ENCODE measurements at places on chromosomes 7 and 10.
A peak's percentile ranks its signal among the peaks of the same experiment; 100 is the strongest.

GRCh38 chr7:93442478-93443224 lies 131.9 kb downstream of the CALCR start:
- peak; percentile 47 for DNase-seq

GRCh38 chr7:46530081-46530750 lies 609.1 kb upstream of the IGFBP3 start:
- DNase-seq = no peak

GRCh38 chr7:50400114-50400513 lies 50.0 kb downstream of the FIGNL1 start:
- DNase-seq = no peak

GRCh38 chr7:98199131-98199530 lies 12.1 kb upstream of the BHLHA15 start:
- DNase-seq = no peak

- DNase-seq = no peak
Measured at GRCh38 chr10:70405037-70405824, 1.3 kb downstream of the EIF4EBP2 start.

DNA sequence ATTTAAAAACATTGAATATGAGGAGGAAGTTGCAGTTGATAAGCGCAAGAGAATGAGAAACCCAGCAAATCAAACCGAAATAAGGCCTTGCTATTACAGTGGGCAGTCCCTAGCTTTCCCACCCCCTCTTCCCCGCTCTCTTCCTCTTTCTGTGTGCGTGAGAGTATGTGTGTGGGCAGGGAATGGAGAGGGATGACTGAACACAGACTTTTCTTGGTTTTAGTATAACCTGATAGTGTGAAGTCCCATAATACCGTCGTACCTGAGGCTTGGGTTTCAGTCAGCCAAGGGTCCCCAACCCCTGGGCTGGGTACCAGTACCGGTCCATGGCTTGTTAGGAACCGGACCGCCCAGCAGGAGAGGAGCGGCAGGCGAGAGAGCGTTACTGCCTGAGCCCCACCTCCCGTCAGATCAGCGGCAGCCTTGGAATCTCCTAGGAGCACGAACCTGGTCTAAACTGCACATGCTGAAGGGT lies 255.3 kb downstream of the CELF2 start:
- DNase-seq = no peak

GRCh38 chr10:130799532-130799931 lies 512.0 kb downstream of the TCERG1L start:
- no peak for DNase-seq

- DNase-seq = no peak
Measured at GRCh38 chr10:103374263-103374662, 6.5 kb downstream of the TAF5 start.

DNA sequence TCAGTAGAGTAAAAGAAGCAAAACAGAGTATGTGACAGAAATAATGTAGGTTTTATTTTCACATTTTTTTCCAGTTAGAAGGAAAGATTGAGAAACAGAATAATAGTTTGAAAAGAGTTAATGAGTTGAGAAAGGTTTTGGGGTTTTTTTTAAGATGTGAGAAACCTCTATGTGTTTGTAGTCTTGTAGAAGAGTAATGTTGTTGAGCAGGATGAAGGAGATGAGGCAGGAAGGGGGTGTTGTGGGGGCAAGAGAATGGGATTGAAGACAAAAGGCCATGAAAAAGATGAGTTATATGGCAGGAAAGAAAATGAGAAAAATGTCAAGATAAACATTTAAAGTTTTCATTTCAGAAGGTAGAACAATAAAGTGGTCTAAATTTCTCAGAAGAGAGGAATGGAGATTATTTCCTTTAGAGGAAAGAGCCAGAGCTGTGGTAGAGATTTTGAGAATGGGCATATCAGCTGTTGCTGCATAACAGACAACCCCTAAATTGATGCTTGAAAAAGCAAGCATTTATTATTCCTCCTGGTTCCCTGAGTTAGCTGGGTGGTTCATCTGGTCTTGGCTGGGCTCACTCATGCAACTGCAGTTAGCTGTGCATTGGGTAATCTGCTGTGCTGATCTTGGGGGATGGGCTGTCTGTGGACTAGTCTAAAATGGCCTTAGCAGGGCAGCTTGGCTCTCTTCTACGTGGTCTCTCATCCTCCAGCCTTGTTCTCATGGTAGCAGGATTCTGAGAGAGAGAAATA lies 27.1 kb downstream of the PCGF5 start:
- no peak for DNase-seq

DNA sequence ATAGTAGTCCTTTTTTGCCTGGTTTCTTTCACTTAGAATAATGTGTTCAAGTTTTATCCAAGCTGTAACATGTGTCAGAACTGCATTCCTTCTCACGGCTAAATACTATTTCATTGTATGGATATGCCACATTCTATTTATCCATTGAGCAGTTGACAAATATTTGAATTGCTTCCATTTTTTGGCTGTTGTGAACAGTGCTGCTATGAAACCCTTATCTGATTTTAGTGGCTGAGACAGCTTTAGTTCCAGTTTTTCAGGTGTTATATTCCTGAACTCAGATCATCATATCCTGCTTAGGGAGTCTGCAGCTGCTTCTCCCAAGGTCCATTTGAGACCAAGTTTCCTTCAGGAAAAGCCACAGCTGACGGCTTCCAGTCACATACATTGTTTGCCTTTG lies 339.2 kb downstream of the GRID1 start:
- no peak for DNase-seq

- no peak for DNase-seq
Measured at GRCh38 chr7:17460665-17461064, 162.2 kb downstream of the AHR start.

GRCh38 chr7:43647673-43648472 lies 65.0 kb downstream of the STK17A start:
- DNase-seq = no peak

- no peak for DNase-seq
Measured at GRCh38 chr7:37578350-37578749, 105.2 kb upstream of the GPR141 start.

- no peak for DNase-seq
Measured at GRCh38 chr10:14336736-14337135, 6.0 kb upstream of the FRMD4A start.

- DNase-seq = peak; percentile 2
Measured at GRCh38 chr7:133253519-133253875, 619 bp downstream of the EXOC4 start.

DNA sequence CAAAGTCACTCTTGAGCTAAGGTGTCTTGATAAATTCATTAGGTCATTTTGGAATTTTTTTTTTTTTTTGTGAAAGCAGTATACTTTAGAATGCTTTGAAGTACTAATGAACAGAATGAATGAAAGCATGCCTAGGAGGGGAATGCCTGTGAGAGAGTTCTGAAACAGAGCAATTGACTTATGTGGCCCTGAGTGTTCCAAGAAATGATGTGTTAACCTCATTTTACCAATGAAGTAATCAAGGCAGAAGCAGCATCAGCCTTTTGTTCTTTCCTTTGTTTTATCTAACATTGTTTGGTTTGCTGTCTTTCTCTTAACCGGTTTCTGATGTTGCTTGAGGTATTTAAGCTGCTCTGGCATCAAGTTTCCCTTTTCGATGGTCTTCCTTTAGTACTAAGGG lies 154.6 kb upstream of the HGF start:
- no peak for DNase-seq

- DNase-seq = no peak
Measured at GRCh38 chr7:38112075-38112474, 66.0 kb upstream of the STARD3NL start.

DNA sequence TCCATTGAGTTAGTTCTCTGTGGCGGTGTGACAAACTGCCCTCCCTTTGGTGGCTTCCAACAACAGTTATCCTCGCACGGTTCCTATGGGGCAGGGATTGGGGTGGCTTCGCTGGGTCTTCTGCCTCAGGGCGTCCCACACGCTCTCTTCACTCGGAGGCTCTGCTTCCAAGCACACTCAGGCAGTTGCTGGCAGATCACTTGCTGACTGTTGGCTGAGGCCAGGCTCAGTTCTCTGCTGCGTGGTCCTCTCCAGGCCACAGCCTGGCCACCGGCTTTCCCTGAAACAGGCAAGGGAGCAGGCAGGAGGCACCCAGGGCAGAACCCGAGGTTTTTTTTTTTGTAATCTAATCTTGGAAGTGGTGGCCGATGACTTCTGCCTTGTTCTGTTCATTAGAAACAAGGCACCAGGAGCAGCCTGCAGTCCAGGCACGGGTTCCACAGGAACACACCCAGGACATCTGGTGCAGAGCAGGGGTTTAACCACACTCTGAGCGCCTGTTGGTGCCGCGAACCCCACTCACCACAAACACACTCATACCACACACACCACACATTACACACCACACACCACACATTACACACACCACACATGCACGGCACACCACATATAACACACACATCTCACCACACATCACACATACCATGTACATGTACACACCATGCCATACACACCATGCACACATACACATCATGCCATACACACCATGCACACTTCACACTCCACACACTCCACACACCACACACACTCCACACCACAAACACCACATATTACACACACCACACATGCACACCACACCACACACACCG lies 112.2 kb downstream of the PTPN20 start:
- DNase-seq = no peak

GRCh38 chr10:19531324-19531723 lies 284.9 kb upstream of the PLXDC2 start:
- no peak for DNase-seq

DNA sequence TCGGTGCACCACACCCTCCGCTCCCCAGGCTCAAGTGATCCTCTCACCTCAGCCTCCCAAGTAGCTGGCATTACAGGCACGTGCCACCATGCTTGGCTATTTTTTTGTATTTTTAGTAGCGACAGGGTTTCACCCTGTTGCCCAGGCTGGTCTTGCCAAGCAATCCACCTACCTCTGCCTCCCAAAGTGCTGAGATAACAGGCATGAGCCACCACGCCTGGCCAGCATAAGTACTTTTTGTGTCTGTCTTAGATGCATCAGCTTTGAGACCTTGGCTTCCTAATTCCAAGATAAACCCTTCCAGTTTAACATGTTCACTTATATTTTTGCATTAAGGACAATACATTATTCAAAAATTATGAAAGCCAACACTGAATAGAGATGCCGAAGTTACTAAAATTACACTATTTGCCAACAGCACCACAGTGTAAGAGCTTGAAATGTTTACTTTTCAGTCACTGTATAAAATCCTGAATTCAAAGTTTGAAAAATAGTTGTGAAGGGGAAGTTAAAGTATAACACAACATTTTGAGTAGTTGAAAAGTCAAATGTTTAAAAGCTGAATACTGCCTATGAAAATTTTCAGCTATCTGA lies 36.5 kb downstream of the ANKIB1 start:
- DNase-seq = no peak

DNA sequence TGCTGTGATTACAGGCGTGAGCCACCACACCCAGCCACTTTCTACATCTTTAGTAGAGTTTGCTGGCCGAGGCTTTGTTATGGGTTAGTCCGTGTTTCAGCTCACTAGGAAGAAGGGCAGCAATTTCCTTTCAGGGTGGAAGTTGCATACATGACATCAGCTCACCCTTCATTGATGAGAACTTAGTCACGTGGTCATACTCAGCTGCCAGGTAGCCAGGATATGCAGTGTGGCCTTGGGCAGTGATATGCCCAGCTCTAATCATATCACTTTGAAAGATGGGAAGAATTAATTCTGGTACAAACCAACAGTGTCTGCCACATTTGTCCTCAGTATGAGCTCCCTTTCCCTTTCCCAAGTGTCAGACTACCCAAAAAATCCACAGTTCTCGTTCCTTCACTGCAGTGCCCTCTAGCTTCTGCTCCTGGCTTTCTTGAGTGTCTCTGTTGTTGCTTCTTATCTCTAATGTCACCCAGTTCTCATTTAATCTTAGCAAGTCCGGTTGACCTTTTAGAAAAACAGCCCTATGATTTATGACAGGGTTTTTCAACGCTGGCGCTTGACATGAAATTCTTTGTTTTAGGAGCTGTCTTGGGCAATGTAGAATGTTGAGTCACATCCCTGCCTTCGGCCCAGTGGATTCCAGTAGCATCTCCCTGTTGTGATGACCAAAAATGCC lies 108.7 kb upstream of the ITGB1 start:
- DNase-seq = no peak

DNA sequence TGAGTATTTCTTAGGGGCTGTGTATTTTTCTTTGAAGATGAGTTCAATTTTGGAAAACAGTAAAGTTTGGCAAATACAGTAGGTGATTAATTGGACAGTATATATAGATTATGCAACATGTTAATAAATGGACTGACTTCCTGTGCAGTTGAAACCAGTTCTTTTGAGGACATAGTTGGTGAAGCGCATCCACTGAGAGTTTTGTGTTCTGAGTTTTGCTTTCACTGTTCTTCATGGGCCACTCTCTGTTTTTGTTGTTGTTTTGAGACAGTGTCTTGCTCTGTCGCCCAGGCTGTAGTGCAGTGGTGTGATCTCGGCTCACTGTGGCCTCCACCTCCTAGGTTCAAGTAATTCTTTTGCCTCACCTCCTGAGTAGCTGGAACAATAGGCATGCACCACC lies 109.0 kb downstream of the SDHAF3 start:
- DNase-seq = no peak

DNA sequence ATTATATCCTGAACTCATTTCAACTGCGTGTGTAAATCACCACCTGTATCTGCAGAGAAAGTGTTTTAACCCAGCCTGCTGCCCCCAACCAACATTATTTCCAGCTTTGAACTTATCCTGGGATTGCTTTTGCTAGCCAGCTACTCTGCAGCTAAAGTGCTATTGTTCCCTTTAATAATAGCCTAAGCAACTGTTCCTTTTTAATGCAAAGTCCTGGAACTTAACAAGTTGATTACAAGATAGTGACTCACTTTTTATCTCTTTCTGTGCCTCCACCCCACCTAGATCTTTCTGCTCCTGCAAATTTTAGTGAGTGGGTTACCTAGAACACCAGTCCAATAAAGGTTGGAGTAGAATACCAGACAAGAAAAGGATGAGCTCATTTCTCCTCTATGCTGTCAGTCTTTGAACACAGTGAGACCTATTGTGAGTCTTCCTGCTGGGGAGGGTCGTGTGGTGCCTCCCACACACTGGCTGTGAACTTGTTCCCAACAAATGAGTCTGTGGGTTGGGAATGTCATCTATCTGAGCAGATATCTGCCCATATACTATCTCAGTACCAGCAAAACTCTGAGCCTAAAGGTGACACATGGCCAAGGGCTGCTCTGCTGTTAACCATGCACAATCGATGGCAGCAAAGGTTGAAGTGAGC lies 137.7 kb downstream of the FAM204A start:
- DNase-seq = no peak

DNA sequence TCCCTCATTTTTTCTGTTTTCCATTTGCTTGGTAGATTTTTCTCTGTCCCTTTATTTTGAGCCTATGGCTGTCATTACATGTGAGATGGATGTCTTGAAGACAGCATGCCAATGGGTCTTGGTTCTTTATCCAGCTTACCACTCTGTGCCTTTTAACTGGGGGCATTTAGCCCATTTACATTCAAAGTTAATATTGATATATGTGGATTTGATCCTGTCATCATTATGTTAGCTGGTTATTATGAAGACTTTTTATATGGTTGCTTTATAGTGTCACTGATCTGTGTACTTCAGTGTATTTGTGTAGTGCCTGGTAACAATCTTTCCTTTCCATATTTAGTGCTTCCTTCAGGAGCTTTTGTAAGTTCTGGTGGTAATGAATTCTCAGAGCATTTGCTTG lies 89.3 kb upstream of the UNC5B start:
- no peak for DNase-seq

- no peak for DNase-seq
Measured at GRCh38 chr10:33099748-33100147, 141.7 kb upstream of the ITGB1 start.

GRCh38 chr10:30125496-30125895 lies 66.1 kb upstream of the JCAD start:
- no peak for DNase-seq

- peak; percentile 28 for DNase-seq
Measured at GRCh38 chr10:3779158-3779741, 5.8 kb downstream of the KLF6 start.

Data from memory B cell (primary cell).